Activated CD8-positive, alpha-beta memory T cell treated with anti-CD3 and anti-CD28 coated beads, Interleukin-2, amount 10 ng/mL, durations not matched to agents 7 days and 5 days (primary cell): ENCODE measurements at places on chromosomes 3 and 15. TPM values are rescaled to one million over a fixed set of nuclear protein-coding genes. Genes with fewer than 3 reads are reported as not detected.

DNA sequence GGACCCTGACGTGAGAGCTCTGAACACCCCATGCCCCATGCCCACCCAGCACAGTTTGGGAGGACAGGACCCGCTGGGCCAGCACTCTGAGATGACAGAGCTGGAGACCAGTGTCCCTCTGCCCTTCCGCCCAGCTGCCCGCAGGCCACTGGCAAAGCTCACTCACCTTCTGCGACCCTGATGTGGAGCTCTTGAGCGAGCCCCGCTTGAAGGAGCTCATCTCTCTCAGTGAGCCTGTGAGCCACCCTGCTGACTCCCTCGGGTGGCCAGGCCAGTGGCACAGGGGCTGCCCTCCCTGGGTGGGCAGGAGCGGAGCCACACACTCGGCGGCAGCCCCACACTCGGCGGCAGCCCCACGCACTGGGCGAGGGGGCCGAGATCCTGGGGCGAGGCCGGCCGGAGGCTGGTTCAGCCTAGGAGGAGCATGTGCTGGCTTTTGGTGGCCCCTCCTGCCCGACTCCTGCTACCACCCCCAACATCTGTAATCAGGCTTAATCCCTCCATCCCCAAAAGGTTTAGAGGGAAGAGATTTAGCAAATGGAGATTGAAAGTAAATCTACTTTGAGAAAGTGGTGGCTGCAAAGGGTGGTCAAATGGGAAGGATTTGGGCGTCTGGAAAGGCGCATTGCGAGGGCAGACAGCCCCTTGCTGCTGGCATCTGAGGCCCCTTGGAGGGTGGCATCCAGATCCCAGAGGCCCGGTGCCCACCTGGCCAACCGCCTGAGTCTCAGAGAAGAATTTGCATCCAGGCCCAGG is 59.4 kb upstream of the TRPM1 start:
- DNase-seq, result no peak

DNA sequence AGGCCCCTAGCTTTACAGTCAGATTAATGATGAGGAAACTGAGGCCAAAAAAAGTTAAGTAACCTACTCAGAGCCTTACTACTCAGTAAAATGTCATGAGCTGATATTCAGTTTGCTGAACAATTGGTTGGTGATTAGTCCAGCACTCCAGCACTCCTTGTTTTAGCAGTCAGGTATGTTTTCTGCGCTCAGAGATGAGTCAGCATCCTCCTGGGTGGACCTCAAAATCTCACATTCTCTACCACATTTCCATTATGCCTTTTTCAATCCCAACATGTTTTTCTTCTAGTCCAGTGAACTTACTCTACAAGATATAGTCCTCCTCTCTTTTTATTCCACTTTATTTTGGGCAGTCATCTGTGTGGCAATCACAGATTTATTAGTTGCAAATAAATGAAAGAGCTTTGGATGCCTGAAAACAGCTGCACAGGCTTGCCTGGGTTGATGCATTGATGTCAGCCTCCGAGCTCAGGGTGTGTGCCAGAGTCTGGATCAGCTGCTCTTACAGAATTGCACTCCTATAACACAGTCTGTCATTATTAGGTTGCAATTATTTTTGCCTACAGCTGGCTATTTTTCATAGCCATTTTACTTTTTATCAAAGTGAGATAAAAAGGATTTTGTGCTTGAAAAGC is 133.2 kb downstream of the ARPP21 start:
- DNase-seq, result no peak

GRCh38 chr15:41917767-41918430 is 24.0 kb upstream of the SPTBN5 start:
- no peak for DNase-seq

DNA sequence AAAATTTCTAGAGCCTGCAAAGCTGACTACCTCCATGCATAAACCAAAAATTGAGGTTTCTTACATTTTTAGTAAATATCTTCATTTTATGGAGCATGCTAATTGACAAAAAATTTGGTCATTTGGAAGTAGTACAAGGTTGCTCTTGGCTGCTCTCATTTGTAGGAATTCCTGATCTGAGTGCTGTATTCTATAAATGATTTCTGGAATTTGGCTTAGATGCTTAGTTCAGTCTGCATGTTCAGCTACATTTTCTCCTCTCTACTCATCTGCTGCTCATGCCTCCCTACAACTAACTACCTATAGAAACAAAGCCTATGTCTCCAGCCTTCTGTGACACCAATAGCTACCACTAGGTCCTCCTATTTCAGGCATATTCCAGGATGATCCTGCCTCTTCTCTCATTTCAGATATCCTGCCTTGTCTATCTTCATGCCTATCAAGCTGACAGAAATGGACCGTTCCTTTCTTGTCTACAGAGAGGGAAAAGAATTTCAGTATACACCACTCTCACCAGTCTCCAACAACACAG is 901.1 kb downstream of the TBL1XR1 start:
- DNase-seq, result no peak

GRCh38 chr3:61820306-61820992 is 259.1 kb downstream of the PTPRG start:
- no peak for DNase-seq

DNA sequence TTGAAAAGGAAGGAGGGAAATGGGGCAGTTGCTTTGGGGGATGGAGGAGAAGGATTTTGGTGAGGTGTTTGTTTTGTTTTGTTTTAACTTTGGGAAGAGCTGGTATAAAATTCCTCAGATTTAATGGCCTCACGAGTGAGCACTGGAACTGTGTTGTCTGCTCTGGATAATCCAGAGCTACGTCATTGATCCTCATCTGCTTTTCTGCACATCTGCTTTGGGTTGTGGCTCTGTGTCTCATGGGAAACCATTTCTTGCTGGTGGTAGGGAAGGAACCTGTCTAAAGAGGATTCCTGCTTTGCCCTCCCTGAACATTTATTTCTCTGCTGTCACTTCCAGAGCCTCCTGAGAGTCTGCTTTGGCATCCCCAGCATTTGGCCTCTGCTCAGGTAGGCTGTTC is 3.1 kb downstream of the SNRK start:
- no peak for DNase-seq

- DNase-seq, result no peak
These were observed 96.7 kb downstream of the SV2B start for GRCh38 chr15:91196768-91197167.

DNA sequence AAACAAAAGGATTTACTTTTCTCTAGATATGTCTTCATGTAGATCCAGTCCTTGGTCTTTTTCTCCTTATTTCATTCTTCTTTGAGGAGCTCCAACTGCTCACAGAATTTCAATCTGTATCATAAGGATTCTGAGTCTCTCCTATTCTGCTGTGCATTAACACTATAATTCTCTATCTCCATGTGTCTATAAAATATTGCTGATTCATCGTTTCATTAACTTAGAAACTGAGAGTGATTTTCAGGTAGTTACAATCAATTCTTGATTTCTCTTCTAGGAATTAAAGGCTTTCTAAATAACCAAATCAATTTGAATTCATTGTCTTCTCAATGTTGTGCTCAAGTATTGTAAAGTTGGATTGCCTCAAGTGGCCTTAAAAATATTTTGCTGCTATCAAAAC is 651.5 kb upstream of the CADM2 start:
- DNase-seq, result no peak

DNA sequence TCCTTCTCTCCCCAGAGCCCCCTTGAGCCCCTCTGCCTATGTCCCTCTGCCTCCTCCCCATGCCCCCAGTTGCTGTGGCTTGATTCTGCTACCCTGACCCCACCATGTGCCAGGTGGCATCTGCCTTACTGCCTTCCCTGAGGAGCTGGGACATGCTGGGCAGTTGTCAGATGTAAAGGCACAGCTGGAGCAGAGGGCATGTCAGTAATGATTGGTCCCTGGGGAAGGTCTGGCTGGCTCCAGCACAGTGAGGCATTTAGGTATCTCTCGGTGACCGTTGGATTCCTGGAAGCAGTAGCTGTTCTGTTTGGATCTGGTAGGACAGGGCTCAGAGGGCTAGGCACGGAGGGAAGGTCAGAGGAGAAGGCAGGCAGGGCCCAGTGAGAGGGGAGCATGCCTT is 3.5 kb upstream of the PPCDC start:
- no peak for DNase-seq

DNA sequence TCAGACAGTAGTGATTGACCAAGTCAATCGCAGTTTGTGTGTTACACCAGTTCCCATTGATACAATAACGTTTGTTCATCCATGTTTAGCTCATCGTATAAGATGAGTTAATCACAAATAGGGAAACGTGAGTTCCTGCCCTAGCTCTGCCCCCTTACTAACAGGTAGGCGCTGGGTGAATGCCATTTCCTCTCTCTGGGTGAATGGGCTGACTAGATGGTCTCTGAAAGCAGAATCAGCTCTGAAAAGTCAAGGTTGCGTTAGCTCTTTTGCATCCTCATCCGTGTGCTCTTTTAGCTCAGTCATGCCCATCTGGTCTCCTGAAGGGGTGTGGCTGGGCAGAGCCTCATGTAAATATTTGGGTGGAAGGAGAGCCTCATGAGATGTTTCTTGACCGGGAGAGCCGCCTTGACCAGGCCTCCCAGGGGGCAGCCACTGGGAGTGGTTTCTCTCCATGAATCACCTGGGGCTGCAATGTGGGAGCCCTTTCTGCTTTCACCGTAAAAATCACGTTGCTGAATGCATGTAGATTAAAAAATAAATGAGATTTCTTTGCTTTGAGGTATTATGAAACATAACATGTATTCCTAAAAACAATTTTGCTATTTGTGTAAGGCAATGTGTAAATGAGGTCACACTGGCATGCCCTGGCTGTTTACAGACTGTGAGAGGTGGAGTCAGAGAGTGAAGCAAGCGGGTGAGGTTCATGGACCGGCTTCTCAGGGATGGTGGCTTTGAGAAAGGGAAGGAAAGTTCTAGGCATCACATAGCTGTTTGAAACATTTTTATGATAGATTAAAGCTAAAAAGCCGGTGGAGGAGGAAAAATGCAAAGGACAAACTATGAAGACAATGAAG is 108.4 kb upstream of the RASGRP1 start:
- DNase-seq, result no peak

DNA sequence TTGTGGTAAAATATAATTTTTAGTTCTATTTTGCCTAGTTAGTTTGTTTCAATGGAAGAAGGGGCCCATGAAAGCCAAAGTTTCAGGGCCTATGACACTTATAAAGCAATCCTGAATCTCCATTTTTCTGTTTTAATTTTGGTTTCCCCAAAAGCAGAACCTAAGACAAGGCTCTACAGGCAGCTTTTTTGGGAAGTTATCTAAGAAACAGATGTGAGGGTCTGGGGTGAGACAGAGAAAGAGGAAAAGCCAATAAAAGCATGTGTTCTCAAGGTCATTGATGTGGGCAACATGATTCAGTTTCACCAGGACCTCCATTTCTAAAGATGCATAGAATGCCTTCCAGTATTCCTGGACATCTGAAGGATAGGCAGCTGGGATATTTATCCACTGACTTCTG is 598.5 kb downstream of the PDCD6IP start:
- no peak for DNase-seq

DNA sequence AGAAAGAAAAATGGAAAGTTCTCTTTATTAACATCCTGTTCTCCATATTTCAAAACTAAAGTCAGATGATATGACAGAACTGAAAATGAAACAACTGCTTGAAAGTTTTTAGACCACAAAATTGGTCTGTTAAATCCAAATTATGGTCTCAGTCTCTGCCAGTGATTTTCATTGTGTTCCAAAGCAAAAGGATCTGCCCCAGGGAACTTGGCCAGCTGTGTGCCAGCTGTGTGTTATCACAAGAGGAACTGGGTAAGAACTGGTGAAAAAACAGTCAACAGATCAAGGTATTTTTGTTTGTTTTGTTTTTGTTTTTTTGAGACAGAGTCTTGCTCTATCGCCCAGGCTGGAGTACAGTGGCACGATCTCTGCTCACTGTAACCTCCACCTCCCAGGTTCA is 323.3 kb downstream of the CTNNB1 start:
- DNase-seq, result no peak

GRCh38 chr3:39097716-39098472 is 9.5 kb downstream of the GORASP1 start:
- DNase-seq, result no peak

- no peak for DNase-seq
These were observed 89.4 kb upstream of the ICE2 start for GRCh38 chr15:60568301-60568742.

DNA sequence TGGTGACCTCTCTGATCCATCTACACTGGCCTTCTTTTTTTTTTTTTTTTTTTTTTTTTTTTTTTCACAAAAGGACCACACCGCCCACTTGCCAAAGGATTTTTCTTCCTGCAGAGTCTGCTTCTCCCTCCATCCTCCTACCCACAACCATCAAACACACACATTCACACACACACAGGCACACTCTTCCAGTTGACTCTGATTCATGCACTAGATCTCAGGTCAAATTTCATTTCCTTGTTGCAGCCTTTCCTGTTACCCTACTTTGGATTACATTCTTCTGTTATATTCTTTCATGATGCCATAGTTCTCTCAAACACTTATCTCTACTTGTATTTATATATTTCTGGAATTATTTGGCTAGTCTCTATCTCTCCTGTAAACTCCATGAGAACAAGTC is 133.9 kb downstream of the STAC start:
- no peak for DNase-seq

- DNase-seq, result no peak
These were observed 33.3 kb upstream of the FLNB start for GRCh38 chr3:57974796-57975388.

- no peak for DNase-seq
These were observed 34.9 kb downstream of the DCLK3 start for GRCh38 chr3:36729204-36730056.

GRCh38 chr3:60289341-60290121 is 961.7 kb downstream of the FHIT start:
- no peak for DNase-seq

DNA sequence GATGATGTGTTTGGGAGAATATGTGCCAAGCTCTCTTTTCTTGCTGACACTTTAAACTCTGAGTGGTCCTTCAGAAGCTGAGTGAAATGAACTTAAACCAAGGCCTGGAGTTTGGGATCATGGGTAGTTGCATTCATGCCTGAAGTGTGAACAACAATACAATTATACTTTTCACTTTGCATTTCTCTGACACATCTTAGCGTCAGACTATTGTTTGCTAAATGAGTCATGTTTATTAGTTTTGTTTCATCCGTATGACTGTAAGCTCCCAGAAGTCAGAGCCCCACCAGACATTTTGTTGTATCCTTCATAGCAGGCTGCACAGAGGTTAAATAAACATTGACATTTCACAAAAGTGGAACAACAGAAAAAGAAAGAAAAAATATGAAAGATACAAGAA is 542.6 kb downstream of the TUSC7 start:
- no peak for DNase-seq

DNA sequence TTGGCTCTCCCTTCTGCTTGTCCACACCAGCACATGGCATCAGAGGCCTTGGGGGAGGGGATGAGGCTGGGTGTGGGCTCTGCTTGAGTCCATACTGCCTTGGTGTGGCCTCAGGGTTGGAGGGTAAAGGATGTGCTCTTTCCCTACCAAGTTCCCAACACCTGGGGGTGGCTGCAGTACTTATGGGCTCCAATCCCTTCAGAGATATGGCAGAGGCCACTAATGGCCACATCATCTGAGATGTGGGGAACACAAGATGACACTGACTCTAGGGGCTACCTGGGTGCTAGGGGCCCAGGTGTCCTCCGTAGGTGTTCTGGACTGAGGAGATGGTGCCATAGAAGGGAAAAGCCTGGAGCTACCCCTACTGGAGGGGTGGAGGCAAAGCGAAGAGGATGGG is 6.9 kb downstream of the CXCR6 start:
- DNase-seq, result no peak

GRCh38 chr15:36358094-36358493 is 221.3 kb upstream of the CDIN1 start:
- DNase-seq, result no peak

The NAALADL2 gene
- not detected for total RNA-seq

The CCR1 gene
- total RNA-seq, result 35.3 TPM

The GJD2 gene
- not detected for total RNA-seq

The PATL2 gene
- total RNA-seq, result 38.4 TPM

The NR2E3 gene
- total RNA-seq, result not detected

The FETUB gene
- total RNA-seq, result not detected

The SERPINI2 gene
- not detected for total RNA-seq

The ATR gene
- total RNA-seq, result 40.0 TPM
